Psoas muscle (tissue), 8 donors: ENCODE measurements at places on chromosomes 7 and 10.
A peak's percentile ranks its signal among the peaks of the same experiment; 100 is the strongest.

DNA sequence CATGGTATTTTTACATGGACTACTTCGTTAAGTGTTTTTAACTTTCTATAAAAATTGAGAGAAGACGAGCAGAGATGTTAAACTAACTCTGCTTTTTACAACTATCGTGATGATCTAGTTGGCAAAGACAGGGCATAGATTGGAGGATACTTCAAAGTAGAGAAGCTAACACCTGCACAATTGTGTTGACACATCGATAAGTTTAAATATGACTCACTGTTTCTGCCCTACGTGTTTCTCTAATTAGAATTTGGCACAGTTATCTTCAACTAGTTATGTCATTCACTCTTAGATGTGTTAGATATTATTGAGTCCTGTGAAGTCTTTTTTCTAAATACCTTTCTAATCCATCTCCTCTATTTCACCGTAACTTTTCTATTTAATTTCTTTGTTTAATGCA, 68.5 kb upstream of the FERD3L start:
- no peak for DNase-seq

DNA sequence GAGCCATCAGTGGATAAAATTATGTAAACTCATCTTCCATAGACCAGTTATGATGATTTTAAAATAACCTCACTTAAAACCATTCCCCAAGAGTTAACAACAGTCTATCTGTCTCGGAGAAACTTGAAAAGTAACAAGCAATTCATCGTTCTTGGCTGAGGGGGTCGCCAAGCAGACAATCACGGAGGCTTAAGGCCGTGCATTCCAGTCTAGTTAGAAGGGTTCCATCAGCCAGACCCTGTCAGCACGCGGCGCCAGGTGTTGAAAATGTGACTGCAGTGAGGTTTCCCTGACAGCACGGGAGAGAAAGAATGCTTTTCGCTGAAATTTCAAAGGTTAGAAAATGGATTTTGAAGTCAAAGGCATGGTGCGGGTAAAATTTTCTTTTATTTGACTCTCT, 1025.0 kb upstream of the CELF2 start:
- DNase-seq, result no peak

GRCh38 chr7:101315336-101315735, 6.3 kb downstream of the IFT22 start:
- no peak for DNase-seq

DNA sequence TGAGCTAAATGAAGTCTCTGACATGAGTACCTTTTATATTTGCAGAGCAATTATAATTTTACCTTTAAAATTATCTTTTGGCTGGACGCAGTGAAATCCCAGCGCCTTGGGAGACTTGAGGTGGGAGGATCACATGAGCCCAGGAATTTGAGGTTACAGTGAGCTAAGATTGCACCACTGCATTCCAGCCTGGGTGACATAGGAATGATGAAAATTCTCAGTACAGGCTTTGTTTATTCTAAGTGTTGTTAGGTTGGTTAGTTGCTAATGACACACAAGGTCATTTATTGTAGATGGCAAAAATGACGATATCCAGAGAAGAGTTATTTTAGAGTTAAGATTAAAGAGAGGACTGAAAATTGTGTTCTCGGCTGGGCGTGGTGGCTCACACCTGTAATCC, 87.6 kb downstream of the XRCC2 start:
- no peak for DNase-seq

DNA sequence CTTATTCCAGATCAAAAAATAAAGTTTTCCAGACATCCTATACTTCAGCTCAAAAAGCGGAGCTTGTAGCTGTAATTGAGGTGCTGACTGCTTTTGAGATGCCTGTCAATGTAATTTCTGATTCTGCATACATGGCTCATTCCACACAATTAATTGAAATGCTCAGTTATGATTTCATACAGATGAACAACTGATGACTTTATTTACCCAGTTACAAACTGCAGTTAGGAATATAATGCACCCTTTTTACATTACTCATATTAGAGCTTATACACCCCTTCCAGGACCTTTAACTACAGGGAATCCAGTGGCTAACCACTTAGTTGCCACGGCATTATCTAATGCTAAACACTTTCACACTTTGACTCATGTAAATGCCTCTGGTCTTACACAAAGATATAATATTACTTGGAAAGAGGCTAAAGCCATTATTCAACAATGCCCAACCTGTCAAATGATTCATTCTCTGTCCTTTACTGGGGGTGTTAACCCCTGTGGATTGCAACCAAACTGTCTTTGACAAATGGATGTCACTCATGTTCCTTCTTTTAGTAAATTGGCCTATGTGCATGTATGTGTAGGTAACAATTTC, 147.3 kb downstream of the ZNF33B start:
- no peak for DNase-seq

- DNase-seq, result no peak
These were observed 24.3 kb downstream of the DYNC1I1 start for GRCh38 chr7:95796617-95797016.

- DNase-seq, result no peak
These were observed 128.8 kb upstream of the SMIM30 start for GRCh38 chr7:113247198-113247597.

DNA sequence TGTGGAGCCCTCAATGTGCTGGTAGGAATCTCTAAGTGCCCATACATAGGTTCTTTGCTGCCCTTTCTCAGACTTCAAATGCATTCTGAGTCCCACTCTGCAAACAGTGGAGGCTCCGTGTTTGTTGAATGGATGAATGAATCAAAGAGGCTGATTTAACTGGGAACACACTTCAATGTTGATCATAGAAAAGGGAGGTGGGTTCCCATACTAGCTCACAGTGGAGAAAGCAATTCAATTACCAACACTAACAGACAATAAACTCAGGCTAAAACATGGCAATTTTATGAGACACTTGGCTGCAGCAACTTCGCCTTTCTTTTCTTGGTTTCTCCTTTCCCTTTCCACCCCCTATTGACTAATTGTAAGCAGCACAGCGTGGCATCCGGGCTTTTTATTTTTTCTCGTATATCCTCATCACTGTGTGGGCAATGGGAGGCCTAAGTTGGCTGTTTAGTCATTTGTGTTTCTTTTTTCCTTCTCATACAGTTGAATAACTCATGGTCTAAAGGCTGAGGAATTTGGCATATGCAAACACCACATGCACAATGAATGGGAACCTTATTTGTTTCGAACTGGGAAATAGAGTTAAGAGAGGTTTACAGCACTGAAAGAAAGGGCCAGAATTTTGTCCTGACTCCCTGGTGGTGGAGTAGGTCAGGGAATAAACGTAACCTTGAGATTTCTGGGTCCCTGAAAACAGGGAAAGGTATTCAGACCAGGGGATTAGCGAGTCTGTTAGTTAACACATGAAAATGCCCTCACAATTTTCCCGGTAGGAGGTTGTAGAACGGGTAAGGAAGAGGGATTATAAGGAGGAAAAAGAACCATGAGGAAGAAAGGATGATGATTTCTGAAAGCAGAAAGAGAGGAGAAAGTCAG, 858.5 kb downstream of the KCNMA1 start:
- DNase-seq, result no peak

GRCh38 chr7:92874567-92874966, 38.2 kb upstream of the CDK6 start:
- DNase-seq, result no peak

DNA sequence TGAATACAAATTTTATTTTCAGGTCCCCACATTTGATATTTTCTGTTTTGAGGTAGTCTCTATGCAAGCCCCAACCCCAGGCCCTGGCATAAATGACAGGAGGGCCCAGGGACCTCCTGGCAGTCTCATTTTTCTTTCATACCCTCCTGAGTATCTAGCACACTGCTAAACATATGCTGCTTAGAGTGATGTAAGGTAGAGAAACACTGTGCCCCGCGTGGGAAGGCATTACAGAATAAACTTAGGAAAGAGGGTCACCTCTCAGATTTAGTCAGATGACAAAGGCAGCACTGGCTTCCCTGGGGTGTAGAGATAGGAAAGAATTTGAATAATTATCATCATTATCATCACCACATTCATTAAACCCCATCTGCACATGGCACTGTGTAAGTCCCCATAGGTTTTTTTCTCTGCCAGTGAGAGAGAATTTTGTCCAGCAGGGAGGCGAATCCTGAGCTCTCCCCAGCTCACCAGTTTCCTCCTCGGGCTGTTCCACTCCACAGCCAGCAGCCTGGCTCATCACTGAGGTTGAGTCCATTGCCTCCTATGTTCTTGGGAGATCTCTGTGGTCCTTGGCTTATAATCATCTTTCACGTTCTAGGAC, 507.3 kb upstream of the GALNT17 start:
- no peak for DNase-seq

GRCh38 chr7:26369593-26369992, 77.9 kb downstream of the SNX10 start:
- no peak for DNase-seq

DNA sequence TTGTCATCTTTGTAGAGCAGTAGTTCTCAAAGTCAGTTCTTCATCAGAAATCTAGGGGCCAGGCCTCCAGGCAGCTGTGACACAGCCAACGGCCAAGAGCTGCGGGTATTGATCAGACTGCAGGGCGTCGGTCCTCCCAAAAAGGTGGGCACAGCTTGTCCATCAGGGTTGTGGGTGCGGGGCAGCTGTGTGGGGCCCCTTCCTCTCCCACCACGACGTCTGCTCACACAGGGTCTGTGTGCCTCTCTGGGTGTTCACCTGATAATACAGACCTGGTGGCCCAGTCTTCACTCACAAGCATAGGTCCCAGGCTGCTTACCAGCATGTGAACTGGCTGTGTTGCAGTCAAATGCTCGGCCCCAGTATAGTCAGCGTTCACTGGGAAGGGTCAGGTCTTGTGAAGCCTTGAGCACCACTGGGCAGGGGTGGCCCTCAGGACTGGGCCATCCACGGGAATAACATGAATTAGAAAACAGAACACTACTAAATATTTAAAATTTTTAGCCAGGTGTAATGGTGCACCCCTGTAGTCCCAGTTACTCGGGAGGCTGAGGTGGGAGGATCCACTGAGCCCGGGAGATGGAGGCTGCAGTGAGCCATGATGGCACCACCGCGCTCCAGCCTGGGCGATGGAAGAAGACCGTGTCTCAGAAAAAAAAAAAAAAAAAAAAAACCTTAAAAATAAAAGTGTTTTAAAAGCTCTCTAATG, 102.8 kb upstream of the DIP2C start:
- peak; percentile 28 for DNase-seq

DNA sequence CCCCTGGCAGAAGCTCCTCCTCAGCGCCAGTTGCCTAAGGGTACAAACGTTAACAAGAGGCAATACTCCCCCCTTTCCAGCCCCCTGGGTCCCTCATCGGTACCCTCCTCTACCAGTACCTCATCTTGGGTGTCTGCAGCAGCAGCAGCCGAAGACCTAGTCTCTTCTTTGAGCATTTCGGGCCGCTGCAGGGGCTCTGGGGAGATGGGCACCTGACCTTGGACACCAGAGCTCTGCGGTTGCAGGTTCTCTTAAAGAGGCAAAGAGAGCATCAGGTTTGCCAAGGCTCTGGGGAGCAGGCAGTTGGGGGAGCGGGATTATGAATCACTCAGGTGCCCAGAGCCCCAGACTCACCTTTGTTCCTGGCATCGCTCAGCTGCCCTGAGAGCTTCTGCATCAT, 3.5 kb downstream of the FBXL15 start:
- DNase-seq, result no peak

GRCh38 chr7:147438216-147438615, 1152.3 kb upstream of the C7orf33 start:
- DNase-seq, result no peak

DNA sequence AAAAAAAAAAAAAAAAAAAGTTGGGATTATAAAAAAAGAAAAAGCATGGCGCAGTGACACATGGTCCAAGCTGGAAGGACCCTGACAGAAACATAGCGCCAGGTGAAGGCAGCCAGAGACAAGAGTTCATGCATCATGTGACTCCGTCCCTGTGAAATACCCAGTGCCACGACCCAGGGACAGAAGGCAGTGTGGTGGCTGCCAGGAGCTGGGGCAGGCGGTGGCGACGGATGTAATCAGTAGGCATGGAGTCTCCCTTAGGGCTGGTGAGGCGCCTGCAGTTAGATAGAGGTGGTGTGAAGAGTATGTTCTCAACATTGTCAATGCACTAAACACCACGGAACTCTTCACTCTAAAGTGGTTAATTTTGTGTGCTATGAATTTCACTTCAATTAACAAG, 43.9 kb downstream of the STK32C start:
- peak; percentile 15 for DNase-seq

GRCh38 chr7:41261080-41261479, 441.8 kb downstream of the INHBA start:
- DNase-seq, result no peak

DNA sequence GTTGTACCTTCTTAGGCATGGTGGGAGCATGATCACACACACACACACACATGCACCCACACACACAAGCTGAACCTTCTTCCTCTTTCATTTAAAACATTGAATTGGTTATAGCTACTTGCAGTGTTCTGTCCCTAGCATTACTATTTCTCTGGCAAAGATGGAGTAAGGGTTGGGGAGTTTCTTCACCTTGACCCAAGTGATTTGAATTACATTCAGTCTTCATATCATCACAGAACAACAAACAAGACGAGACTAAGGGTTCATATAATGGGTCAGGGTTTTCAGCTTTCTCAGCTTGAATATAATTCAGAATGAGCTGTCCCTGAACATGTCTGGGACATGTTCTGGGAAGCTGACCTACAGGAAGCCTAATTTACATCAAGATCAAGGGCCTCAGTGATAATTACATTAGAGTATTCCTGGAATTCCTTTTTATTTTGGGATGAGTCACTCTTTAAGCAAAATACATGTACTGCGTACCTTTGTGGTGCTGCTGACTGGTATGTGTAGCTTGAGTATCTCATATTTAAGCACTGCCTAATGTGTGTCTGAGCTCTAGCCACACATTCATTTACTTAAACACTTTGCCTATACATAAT, 213.5 kb upstream of the TMEM229A start:
- DNase-seq, result no peak

GRCh38 chr7:125020801-125021200, 91.2 kb upstream of the POT1 start:
- DNase-seq, result no peak

DNA sequence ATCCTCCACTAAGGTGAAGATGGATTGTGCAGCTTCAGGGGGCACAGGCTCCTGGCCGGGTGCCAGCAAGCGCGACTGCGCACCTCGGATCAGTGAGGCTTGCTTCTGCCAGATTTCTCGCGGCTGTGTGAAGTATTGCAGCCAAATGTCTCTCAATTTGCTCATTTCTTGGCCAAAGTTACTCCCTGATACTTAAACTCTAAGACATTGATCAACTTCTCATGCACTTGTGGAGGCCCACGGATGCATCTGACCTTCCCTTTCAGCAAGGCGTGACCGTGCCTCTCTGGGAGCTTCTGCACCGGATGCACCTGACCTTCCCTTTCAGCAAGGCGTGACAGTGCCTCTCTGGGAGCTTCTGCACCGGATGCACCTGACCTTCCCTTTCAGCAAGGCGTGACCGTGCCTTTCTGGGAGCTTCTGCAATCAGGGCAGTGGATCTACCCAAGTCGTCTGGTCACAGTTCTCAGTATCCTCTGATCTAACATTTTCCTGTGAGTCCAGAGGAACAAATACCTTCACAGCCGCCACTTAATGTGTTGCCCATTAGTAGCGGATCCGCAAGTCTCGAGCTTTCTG, 248.3 kb downstream of the ADARB2 start:
- no peak for DNase-seq
